ENCODE measurements at places on chromosomes 3 and 15.

DNA sequence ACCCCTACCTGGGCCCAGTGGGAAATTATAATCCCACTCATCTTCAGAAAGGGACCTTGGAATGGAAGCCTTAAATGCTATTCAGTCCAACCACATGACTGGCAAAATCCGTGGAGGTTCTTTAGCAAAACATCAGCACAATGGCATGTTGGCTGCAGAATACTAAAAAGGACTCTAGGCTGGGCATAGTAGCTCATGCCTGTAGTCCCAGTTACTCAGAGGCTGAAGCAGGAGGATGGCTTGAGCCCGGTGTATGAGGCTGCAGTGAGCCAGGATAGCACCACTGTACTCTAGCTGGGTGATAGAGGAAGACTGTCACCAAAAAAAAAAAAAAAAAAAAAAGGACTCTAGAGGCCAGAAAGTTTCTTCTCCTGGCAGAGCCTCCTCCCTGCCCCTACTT is 60.6 kb upstream of the RYK start:
- DNase-seq = no peak

DNA sequence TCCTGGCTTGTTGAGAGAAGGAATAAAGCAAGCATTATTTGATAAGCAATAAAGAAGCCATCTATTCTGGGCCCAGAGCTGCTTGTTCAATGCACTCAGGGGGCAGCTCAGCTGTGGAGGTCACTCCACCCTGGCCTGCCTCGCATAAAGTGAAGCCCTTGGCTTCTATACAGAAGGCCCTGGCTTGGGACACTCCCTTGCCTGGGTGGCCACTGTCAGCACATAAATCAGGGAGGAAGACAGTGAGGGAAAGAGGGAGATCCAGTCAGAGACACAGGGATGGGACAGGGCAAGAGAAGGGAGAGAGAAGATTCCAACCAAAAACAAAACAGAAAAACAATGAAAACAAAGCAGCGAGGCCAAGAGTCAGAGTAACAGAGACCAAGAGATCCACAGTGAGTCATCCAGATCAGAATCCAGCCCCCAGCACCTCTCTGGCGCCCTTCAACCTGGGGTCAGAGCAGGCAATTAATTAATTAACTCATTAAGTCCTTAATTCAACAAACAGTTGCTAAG is 11.8 kb downstream of the INSYN1 start:
- no peak for DNase-seq

- no peak for DNase-seq
These were observed 82.5 kb downstream of the ADAM10 start for GRCh38 chr15:58666957-58667356.

DNA sequence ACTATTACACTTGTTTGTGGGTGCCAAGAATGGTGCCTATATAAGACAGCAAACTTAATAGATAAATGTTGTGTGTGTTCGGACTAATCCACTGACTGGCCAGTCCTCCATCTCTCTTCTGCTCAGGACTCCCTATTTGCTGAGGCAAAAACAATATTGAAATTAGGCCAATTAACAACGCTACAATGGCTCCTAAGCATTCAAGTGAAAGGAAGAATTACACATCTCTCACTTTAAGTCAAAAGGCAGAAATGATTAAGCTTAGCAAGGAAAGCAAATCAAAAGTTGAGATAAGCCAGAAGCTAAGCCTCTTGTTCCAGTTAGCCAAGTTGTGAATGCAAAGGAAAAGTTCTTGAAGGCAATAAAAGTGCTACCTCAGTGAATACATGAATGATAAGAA is 126.9 kb downstream of the CCNL1 start:
- DNase-seq = no peak

DNA sequence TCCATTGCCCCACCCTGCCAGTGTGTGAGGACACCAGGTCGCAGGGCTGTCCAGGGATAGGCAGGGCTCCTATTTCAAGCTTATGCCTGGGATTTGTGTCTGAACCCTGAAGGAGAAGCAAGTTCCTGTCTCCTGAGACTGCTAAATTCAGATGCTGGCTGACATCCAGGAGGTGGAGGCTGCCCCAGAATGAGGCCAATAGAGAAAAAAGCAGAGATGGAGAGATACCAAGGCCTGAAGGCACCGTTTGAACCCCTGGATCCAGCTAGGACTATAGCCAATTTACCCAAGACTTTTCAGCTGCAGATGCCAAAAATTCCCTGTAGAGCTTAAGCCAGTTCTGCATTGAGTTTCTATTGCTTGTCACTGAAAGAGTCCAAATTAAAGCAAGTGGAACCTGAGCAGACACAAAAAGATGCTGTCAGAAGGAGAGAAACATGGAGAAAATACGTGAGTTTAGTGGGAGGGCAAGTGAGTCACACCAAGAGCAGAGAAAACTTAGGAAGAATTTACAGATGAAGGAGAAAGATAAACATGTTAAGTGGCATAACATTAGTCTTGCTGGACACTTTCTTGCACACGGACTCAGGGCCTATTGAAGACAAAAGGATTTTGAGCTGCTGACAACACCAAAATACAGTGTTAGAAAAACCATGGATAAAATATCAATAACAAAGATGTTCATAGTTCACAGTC is 148.6 kb downstream of the CNTN3 start:
- no peak for DNase-seq

DNA sequence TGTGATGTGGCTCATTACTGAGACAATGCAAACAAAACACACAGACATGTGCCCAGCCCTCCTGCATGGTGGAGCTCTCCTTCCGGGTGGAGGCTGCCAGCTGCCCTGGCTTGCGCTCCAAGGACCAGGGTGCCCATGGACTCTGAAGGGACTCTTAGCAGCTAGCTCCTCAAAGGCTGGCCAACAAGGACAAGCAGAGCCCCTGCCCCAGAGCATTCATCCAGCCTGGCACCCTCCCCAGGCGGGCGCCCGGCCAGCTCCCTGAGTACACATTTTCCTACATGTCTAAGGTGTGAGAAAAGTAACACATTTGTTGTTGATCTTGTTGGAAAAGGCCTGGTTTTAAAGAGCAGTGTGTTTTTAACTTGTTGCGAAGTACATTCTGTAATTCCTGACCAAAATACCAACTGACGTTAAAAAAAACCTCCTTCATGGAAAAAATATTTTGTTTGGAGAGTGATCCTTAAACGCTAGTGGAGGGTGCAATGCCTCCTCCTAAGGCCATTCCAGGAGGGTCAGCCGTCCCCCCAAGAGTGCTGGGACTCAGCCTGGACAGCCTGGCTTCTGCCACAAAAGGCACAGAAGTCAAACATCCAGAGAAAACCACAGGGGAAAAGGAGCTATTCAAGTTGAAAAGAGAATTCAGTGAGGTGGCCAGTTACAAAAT is 86.9 kb downstream of the KLF15 start:
- DNase-seq = no peak

DNA sequence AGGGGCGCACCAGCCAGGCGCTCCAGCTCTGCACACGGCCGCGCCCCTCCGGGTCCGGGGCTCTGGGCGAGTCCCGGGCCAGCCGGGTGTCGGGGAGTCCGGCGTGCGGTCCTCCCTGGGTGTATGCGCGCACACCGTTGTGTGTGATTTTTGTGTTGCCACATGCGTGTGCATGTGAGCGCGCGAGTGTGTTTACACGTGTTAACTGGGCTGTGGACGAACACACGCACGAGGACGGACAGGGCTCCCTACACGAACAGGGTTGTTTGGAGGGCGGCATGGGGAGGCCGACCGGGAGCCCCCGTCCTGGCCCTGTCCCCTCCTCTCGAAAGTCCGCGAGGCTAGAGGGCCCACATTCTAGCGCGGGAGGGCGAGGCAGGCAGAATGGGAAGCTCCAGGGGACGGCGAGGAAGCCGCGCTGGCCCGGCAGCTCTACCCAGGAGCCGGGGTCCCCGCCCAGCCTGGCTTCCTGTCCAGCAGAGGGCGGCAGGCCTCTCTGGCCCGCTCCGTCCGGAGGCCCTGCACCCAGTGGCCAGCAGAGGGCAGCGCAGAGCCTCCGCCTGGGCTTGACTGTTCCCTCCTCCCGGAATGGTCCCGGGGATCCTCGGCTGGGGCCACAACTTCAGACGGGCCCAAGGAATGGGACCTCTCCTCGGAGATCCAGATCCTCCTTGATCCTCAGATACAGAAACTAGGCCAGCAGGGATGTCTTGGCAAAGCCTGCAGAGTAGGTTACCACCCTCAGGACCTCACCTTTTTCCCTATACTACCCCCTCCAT is 611 bp upstream of the LINGO1 start:
- DNase-seq = peak; percentile 83

All from germinal center (tissue), 1 donor.